Upper lobe of right lung (tissue), 1 donor: ENCODE measurements at places on chromosomes 3 and 15.

GRCh38 chr15:99336794-99337193 is 85.5 kb downstream of the LRRC28 start:
- no peak for DNase-seq

DNA sequence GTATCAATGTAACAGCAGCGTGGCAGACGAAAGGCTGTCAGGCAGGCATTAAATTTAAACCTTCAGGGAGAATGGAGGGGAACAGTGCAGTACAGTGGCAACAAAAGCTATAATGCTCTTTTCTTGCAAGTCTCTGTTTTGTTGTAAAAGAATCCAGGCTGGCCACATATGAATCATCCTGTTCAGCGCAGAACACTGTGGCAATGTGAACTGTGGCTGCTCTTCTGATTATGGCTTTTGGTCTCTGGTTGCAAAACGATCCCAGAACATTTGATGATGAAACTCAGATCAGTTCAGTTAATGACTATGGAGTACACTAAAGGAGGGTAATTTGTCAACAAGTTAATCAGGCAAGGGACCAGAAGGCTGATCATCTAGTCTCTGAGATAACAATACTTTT is 219.7 kb upstream of the SGO1 start:
- no peak for DNase-seq

DNA sequence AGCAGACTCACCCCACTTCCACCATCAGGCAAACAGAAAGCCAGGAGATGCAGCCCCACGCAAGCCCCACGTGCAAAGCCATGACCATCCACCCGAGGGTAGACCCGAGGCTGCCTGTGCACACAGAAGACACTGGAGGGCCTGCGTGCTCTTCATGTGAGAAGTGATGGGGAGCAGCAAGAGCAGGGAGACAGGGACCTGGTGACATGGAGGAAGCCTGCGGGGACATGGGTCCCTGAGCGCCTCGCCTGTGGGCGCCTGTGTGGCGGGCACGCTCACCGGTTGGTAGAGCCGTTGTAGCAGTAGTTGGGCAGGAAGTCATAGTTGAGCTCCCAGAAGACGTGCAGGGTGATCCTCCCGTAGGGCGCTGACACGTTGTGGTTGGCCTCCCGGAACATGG is 65.0 kb downstream of the NIPA2 start:
- DNase-seq: no peak

DNA sequence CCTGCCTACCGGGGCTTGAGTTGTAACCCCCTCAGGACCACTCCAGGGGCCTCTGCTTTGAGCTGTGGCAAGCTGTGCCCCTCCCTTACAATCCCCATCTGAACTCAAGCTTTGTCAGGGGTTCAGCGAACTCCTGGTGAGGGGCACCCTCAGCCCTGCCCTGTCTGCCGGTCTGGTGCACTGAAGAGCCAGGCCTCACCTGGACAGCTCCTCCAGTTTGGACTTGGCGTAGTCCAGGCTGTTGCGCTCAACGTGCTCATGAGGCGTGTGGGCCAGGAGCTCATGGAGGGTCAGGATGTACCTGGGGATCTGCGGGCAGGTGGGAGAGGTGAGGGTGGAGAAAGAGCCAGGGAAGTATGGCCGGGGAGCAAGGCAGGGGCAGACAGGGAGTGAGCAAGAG is 59.4 kb downstream of the RASGRF1 start:
- DNase-seq: no peak

- DNase-seq: no peak
Observed at GRCh38 chr15:40048211-40048792, 9.3 kb upstream of the SRP14 start.

- DNase-seq: no peak
Observed at GRCh38 chr3:157201648-157202278, 41.8 kb upstream of the CCNL1 start.

GRCh38 chr15:80431635-80432344 is 27.6 kb downstream of the ARNT2 start:
- no peak for DNase-seq

DNA sequence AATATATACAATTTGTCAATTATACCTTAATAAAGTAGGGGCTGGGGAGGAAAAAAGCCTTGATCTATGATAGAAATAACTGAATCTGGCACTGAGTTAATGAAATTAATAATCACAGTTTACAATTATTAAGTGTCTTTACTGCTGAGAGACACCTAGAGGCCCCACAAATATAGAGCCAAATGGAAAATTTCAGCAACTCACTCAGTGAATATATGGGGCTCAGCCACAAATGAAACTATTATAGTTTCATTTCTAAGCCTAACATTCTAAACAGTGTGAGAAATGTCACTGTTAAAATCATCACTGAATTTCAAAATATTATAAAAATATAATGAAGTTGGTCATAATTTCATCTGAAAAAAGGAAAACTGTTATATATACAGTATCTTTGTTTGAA is 40.3 kb downstream of the GNB4 start:
- no peak for DNase-seq

- peak; percentile 59 for DNase-seq
Observed at GRCh38 chr15:77022646-77023575, 28.0 kb downstream of the PSTPIP1 start.

- DNase-seq: no peak
Observed at GRCh38 chr3:23576379-23576959, 229.3 kb upstream of the UBE2E1 start.

DNA sequence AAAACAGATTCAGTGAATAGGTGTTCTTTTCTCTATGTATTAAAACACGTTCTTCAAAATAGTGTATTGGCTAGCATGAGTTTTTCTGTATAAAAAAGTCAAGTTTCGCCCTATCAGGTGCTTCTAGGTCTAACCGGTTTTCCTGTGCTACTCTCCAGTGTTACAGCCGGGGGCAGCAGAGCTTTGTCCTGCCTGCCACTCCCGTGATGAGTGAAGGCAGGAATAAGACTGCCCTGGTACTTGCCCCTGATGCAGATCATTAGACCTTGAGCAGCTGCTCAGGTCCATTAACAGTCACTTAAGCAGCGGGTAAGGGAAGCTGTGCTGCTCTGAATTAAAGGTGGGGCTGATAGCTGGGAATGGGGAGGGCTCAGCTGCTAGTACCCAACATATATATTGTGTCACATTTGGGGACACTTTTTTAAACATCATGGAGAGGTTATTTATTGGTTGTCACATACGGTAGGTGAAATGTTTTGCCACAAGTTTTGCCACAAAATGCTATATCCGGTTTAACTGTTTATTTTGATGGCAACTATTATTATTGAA is 1.3 kb upstream of the UNC13C start:
- no peak for DNase-seq

DNA sequence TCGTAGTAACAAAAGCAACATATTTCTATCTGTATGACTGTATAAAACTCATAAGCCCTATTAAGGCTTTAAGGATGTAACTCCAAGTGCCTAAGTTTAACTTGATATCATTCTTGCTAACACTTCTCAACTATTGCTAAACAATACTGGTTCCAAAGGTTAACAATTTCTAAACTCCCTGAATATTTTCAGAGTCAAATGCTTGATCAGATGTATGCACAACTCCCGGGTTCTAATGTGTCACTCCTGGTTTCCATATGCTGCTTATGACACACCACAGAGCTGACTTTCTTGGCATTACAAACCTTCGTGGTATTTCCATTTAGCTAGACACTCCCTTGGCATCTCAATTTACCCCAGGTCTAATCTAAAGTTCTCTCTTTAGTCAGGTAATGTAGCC is 26.3 kb downstream of the DZIP1L start:
- no peak for DNase-seq

GRCh38 chr15:75355369-75355768 is 8.5 kb downstream of the NEIL1 start:
- no peak for DNase-seq

DNA sequence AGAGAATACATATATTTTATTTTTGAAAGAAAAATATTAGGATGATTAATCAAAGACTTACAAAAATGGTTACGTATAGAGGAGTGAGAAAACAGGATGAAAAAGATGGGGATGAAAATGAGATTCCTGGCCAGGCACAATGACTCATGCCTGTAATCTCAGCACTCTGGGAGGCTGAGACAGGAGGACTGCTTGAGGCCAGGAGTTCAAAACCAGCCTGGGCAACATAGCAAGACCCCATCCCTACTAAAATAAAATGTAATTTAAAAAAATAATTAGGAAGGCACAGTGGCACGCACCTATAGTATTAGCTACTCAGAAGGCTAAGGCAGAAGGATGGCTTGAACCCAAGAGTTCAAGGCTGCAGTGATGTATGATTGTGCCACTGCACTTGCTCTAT is 11.9 kb downstream of the MYO9A start:
- no peak for DNase-seq

DNA sequence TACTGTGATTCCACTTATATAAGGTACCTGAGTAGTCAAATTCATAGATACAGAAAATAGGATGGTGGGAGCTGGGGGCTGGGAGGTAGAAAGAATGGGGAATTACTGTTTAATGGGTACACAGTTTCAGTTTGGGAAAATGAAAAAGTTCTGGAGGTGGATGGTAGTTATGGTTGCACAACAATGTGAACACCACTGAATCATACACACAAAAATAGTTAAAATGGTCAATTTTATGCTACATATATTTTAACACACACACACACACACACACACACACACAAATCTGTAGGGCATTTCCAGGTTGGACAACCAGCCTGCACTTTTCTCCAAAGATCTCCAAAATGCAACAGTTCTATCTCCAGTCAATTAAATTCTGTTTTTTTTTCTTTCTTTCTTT is 1.4 kb downstream of the CCDC32 start:
- DNase-seq: no peak

DNA sequence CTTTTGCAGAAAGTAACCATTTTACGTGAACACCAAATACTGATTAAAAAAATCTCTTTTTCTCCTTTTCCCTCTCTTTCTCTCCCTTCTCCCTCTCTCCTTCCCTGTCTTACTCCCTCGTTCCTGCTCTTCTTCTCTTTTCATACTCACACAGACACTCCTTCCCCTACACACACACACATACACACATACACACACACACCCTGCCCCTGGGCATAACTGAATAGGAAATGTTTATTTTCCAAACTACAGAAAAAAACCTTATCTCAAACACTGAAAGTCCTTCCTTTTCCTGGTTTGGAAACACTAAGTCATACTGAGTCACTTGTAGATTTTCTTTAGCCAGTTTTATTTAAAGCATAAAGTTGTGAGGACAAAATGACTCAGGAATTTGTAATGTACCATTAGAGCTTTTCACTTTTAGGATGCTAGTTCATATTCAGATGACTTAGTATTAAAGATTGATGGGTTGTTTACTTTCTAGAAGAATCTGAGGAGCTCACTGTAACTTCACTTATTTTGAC is 62.4 kb downstream of the MBNL1 start:
- DNase-seq: no peak

- no peak for DNase-seq
Observed at GRCh38 chr3:106332884-106333283, 464.1 kb upstream of the CBLB start.

DNA sequence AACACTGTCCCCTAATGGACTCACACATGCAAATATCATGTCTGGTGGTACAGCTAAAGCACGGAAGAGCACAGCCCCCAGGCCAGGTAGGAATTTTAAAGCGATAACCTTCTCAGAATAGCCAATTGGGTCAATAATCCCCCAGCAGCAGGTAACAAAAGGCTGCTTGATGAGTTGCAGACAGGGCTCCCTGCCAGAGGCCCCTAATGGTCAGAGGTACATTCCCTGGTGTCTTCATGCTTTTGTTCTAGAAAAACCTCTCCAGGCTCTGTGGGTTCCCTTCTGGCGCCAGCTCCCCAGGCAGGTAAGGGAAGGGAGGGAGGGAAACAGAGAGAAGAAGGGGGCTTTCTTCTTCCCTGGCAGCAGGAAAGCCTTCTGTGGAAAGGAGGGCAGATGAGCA is 43.4 kb upstream of the PRTG start:
- no peak for DNase-seq

DNA sequence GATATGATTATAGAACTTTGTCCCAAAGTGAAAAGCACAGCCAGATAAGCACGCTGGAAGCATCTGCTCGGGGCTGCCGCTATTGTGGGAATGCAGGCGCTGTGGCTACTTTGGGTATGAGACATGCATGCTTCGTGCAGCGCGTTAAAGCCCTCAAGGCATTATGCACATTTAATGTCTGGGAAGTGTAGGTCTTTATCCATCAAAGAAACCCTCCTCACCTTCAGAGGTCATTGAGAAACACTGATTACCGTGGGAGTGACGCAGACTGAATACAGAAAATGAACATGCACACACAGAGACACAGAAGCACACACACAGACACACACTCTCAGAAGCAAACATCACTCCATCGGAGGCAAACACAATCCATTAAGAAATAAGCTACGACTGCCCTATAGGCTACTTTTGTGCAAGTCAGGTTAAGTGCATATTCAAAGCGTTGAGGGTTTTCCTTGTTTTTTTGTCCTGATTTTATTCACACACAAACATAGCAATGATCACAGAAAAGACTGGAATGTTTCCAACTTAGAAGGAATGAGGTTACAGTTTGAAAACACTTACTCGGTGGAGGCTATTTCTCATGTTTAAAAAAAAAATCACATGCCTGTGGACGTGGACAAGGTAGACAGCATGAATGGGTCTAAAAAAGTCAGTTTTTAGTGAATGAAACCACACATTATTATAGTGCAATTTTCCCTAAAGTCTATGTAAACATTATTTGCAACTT is 68.5 kb downstream of the PLCH1 start:
- no peak for DNase-seq

DNA sequence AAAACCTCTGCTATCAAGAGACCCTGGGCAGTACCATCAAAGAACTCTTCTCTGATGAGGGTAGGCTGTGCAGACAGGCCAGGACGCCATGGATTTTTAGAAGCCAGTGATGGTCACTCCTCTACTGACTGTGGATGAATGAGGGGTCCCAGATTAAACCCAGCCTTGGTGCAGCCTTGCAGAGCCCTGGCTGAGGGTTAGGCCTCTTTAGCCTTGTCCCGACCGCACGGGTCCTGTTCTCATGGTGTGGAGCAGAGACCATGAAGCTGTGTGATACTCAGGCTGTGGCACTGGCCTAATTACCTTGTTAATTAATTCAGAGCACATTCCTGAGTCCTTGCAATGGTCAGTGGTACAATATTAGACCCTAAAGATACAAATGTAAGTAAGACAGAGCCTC is 71.7 kb downstream of the FBN1 start:
- DNase-seq: no peak

DNA sequence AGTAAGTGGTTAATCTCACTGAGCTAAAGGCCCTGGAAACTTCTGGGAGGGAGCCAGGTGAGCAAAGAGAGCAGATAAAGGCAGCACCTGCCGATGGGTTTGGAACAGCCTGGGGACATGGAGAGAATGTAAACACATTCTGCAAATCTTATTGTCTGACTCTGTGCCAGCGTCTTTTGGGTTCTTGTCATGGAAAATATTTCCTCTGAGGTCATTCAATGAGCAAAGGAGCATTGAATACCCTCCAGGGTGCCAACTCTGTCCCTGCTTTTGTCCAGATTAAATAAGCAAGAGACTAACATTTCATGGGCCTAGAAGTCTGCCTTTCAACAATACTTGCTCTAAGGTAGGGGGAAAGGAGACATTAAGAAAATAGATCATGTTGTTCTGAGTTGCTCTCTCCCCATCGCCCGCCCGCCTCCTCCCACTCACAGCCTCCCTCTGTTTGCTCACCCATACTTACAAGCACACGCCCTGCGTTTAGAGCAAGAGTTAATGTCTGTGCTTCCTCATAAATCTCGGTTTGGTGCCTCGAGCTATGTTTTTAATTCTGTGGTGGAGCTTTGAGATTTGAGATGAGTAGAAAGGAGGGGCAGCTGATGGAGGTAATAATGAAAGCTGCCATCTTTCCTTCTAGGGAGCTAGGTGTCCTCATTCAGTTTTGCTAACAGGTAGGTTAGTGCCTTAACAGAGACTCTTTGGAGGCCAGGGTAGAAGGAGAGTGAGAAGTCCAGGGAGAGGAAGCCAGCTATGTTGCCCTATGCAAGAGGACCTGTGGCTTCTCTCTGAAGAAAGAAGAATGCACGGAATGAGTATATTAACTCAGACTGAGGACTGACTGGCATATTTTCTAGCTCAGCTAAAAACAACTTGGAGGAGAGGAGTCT is 132.9 kb downstream of the TPRG1 start:
- DNase-seq: peak; percentile 67
